ENCODE measurements at places on chromosomes 5 and 9.

- DNase-seq, result peak; percentile 72
- peaks cover 79% of the 10 kb centered on the region for H3K4me1 ChIP-seq
- H3K27ac ChIP-seq, result peak overlapping the region; percentile 87
- H3K36me3 ChIP-seq, result peaks cover 55% of the 10 kb centered on the region
- H3K27me3 ChIP-seq, result no peaks in the 10 kb centered on the region
These were observed 85.5 kb upstream of the ZNF169 start for GRCh38 chr9:94173632-94174031.

GRCh38 chr5:160937570-160937969 lies 85.6 kb upstream of the ATP10B start:
- no peaks in the 10 kb centered on the region for H3K27me3 ChIP-seq
- H3K4me3 ChIP-seq, result no peak overlapping the region
- DNase-seq, result no peak
- no peak overlapping the region for H3K27ac ChIP-seq
- H3K4me1 ChIP-seq, result no peaks in the 10 kb centered on the region
- H3K36me3 ChIP-seq, result no peaks in the 10 kb centered on the region

GRCh38 chr5:57687596-57687995 lies 205.0 kb upstream of the ACTBL2 start:
- no peak for DNase-seq
- no peaks in the 10 kb centered on the region for H3K27me3 ChIP-seq
- no peak overlapping the region for H3K27ac ChIP-seq
- no peak overlapping the region for H3K4me3 ChIP-seq

DNA sequence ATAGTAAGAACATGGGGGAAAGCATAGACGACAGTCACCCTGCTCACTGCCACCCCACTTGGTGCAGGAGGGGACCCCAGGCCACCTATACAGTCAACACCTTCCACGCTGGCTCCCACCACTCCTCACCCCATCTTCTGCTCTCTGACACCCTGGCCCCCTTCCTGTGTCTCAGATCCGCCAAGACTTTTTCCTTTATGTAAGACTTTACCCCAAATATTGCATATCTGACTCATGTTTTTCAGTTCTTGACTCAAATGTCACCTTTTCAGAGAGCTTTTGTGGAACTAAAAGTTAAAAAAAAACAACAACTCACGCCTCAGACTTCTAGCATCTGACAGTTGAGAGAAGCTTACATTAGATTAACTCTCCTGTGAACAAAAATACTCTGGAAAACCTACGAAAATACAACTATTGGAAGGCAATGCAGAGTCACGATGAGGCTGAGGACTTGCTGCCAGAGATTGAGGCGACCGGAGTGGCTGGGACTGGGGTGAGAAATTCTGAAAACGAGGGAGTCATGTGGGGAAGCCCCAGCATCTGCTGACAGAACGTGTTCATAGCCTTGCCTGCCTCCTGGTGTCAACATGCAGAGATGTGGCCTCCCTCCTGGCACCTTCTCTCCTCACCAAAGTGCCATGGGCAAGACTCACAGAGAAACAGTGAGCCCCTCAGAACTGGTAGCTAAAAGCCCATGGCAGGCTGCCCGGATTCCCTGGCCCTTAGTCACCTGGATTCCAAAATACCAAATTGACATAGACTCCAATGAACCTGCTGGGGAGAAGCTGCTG lies 22.4 kb upstream of the FCN2 start:
- peaks cover 3% of the 10 kb centered on the region for H3K27me3 ChIP-seq
- no peaks in the 10 kb centered on the region for H3K36me3 ChIP-seq
- H3K27ac ChIP-seq, result peak overlapping the region; percentile 48
- H3K4me3 ChIP-seq, result no peak overlapping the region
- peak; percentile 52 for DNase-seq

DNA sequence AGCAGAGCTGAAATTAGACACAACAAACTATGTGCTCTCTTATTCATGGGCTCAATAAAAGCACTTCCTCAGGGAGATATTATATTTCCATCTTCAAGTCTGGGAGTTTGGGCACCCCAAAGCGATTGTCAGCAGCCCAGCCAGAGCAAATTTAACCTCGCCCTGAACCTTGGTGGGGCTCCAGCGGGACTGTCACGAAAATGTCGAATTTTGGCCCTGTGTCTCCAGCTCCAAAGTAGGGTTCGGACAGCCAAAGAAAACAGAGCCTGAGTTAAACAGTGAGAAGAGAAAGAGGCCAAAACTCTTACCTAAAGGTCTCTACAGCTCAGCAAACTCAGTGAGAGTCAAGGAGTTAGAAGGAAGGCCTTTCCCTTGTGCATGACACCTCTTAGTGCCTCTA lies 432.9 kb downstream of the SPATA31D1 start:
- H3K27ac ChIP-seq, result no peak overlapping the region
- H3K4me3 ChIP-seq, result no peak overlapping the region
- H3K27me3 ChIP-seq, result no peaks in the 10 kb centered on the region
- no peaks in the 10 kb centered on the region for H3K4me1 ChIP-seq
- H3K36me3 ChIP-seq, result no peaks in the 10 kb centered on the region

DNA sequence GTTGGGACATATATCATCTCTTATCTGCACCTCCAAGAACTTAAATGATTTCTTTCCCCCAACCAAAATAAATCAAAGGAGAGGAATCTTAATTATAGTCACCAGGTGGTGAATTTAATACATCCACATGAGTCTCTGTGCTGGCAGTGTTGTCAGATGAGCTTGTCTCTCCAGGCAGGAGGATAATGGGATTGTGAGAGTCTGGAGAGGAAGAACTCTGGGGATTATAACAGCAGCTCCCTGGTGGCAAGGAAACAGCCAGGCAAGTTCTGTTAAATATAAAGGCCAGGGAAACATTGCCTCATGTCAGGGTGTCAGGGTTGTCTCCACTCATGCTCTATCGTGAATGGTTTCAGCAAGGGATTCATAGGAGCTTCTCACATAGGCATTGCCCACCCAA lies 80.8 kb downstream of the TLR4 start:
- peaks cover 10% of the 10 kb centered on the region for H3K4me1 ChIP-seq
- no peaks in the 10 kb centered on the region for H3K27me3 ChIP-seq
- no peak overlapping the region for H3K4me3 ChIP-seq
- H3K27ac ChIP-seq, result no peak overlapping the region
- no peak for DNase-seq
- H3K36me3 ChIP-seq, result no peaks in the 10 kb centered on the region

GRCh38 chr5:53130266-53130665 lies 20.7 kb upstream of the MOCS2 start:
- H3K27ac ChIP-seq, result no peak overlapping the region
- no peaks in the 10 kb centered on the region for H3K27me3 ChIP-seq
- peaks cover 4% of the 10 kb centered on the region for H3K4me1 ChIP-seq
- no peaks in the 10 kb centered on the region for H3K36me3 ChIP-seq
- no peak overlapping the region for H3K4me3 ChIP-seq

DNA sequence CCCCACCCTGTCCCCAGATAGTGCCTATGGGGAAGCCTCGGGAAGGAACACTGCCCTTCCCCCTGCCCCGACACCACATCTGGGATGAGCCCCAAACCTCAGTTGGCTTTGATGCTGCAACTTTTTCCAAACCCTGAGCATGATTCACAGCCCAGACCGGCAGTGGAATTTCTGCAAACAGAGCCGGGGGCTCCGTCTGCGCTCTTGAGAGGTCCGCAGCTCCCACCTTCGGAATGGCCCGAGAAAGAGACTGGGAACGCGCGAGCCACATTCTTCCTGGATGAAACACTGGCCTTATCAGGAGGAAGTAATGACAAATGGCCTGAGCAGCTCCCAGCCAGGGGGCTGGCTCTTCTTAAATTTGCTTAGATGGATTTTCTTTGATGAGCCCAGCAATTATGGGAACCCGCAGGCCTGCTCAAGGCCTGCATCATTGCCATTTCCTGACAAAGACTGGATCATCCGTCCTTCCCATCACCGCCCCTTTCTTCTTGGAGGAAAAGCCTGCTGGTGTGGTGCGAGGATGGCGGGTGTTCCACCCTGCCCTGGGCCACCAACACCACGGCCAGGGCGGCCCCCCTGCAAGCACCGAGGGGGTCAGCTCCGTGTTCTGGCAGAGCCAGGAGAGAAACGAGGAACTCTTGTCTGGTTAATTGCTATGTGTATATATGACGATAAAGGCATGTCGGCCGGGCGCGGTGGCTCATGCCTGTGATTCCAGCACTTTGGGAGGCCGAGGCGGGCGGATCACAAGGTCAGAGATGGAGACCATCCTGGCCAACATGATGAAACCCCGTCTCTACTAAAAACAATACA lies 38.8 kb upstream of the COL5A1 start:
- no peak overlapping the region for H3K4me3 ChIP-seq
- no peaks in the 10 kb centered on the region for H3K36me3 ChIP-seq
- H3K27me3 ChIP-seq, result no peaks in the 10 kb centered on the region
- H3K27ac ChIP-seq, result no peak overlapping the region
- peak; percentile 9 for DNase-seq
- H3K4me1 ChIP-seq, result no peaks in the 10 kb centered on the region

GRCh38 chr5:98705841-98706240 lies 67.6 kb upstream of the RGMB start:
- no peaks in the 10 kb centered on the region for H3K36me3 ChIP-seq
- no peak overlapping the region for H3K4me3 ChIP-seq
- no peaks in the 10 kb centered on the region for H3K4me1 ChIP-seq
- H3K27ac ChIP-seq, result no peak overlapping the region

GRCh38 chr9:129182122-129182521 lies 4.1 kb upstream of the IER5L start:
- H3K4me3 ChIP-seq, result no peak overlapping the region
- peaks cover 20% of the 10 kb centered on the region for H3K4me1 ChIP-seq
- no peaks in the 10 kb centered on the region for H3K36me3 ChIP-seq
- no peak for DNase-seq

- H3K36me3 ChIP-seq, result no peaks in the 10 kb centered on the region
- H3K4me1 ChIP-seq, result no peaks in the 10 kb centered on the region
These were observed 6.4 kb downstream of the NEURL1B start for GRCh38 chr5:172647352-172648012.

GRCh38 chr5:147822686-147823491 lies 8.6 kb downstream of the SPINK1 start:
- no peak overlapping the region for H3K27ac ChIP-seq
- H3K4me1 ChIP-seq, result peaks cover 2% of the 10 kb centered on the region
- H3K4me3 ChIP-seq, result no peak overlapping the region

DNA sequence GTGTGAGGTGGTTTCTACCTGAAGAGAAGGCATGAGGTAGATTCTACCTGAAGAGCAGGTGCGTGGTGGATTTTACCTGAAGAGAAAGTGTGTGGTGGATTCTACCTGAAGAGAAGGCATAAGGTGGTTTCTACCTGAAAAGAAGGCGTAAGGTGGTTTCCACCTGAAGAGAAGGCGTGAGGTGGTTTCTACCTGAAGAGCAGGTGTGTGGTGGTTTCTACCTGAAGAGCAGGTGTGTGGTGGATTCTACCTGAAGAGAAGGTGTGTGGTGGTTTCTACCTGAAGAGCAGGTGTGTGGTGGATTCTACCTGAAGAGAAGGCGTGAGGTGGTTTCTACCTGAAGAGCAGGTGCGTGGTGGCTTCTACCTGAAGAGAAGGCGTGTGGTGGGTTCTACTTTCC lies 192.8 kb downstream of the MED10 start:
- H3K27me3 ChIP-seq, result no peaks in the 10 kb centered on the region
- H3K36me3 ChIP-seq, result no peaks in the 10 kb centered on the region
- H3K4me3 ChIP-seq, result no peak overlapping the region

GRCh38 chr9:113967380-113967779 lies 91.3 kb downstream of the ZNF618 start:
- DNase-seq, result no peak
- no peak overlapping the region for H3K4me3 ChIP-seq
- no peaks in the 10 kb centered on the region for H3K27me3 ChIP-seq
- H3K27ac ChIP-seq, result no peak overlapping the region

DNA sequence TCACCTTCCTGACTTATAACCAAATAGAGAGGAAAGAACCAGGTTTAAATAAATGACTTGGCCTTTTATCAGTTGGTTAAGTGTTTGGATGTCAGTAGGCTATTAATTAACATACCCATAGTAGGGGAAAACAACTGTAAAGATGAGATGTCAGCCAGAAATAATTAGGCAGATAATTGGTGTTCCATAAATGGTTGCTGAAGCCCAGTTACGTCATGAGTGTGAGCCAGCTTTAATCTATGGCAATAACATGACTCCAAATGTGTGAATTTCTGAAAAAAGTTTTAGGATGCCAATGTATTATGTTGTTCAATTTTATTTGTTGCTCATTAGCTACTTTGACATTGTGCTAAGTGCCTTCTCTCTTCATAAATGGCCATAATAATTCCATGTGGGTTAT lies 180.5 kb downstream of the FBXL7 start:
- no peak for DNase-seq
- H3K4me3 ChIP-seq, result no peak overlapping the region
- no peaks in the 10 kb centered on the region for H3K4me1 ChIP-seq
- no peak overlapping the region for H3K27ac ChIP-seq
- no peaks in the 10 kb centered on the region for H3K36me3 ChIP-seq

DNA sequence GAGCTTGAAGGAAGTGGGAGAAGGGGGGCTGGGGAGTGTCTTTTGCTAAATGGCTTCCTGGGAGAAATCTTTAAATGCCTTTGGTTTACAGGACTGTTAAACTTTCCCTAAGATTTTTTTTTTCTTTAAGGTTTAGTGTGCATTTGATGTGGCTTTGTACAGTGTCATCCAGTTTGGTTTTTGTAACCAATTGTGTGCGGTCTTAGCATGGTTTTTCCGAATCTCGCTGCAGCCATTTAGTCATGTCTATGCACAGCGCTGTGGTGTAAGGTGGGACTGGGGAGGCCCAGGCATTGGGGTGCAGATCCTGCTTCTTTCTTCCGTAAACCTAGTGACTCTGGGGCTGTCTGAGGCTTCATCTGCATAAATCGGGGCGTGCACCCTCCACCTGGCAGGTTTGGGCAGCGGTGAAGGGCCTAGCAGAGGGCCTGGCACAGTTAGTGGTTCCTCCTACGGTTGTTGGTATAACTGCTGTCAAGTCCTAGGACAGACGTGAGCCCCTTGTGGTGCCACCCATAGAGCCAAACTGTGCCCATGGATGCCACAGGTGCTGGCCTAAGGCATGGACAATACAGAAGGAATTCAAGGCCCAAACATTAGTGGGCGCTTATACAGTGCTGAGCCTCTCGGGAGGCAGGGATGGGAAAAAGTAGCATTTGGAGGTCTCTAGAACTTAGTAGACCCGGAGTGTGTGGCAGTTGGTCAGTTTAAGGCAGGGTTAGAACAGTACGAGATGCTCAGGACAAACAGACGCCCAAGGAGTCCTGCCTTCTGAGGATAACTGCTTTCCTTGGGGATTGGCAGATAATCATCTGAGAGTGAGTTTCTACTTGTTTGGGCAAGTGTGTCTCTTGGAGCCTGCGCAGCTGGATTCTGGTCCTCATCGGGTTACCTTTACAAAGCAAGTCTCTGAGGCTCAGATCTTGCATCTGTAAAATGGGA lies 1.5 kb downstream of the PRRC2B start:
- H3K27me3 ChIP-seq, result no peaks in the 10 kb centered on the region
- H3K36me3 ChIP-seq, result peaks cover 19% of the 10 kb centered on the region
- peak overlapping the region; percentile 83 for H3K4me3 ChIP-seq
- peak; percentile 87 for DNase-seq
- H3K4me1 ChIP-seq, result peaks cover 55% of the 10 kb centered on the region
